ENCODE measurements at places on chromosomes 1 and 21.

GRCh38 chr1:82225421-82226185, 424.9 kb downstream of the ADGRL2 start:
- DNase-seq: peak; percentile 77

GRCh38 chr21:14321042-14321441, 61.9 kb downstream of the HSPA13 start:
- peak; percentile 70 for DNase-seq

DNA sequence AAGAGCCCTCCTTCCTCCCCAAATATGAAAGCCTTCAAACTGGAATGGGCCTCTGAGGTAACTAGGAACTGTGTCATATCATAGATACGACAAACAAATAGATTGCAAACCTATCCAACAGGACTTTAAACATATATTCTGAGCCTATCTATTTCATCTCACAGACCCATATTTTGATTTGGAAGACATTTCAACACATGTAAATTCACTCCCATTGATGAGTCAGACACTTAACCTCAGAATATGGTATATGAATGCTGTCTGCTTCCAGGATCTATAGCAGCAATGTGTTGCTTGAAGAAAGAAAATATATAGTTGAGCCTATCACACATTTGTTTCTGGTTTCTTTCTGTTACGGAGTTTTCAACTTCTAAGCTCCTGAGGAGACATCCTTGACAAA, 221.9 kb upstream of the SAMSN1 start:
- no peak for DNase-seq

GRCh38 chr1:245444945-245445344, 290.2 kb downstream of the KIF26B start:
- DNase-seq: no peak

GRCh38 chr1:242530761-242531160, 6.3 kb upstream of the PLD5 start:
- DNase-seq: peak; percentile 95

- peak; percentile 74 for DNase-seq
Measured at GRCh38 chr1:221035662-221036153, 156.5 kb downstream of the HLX start.

DNA sequence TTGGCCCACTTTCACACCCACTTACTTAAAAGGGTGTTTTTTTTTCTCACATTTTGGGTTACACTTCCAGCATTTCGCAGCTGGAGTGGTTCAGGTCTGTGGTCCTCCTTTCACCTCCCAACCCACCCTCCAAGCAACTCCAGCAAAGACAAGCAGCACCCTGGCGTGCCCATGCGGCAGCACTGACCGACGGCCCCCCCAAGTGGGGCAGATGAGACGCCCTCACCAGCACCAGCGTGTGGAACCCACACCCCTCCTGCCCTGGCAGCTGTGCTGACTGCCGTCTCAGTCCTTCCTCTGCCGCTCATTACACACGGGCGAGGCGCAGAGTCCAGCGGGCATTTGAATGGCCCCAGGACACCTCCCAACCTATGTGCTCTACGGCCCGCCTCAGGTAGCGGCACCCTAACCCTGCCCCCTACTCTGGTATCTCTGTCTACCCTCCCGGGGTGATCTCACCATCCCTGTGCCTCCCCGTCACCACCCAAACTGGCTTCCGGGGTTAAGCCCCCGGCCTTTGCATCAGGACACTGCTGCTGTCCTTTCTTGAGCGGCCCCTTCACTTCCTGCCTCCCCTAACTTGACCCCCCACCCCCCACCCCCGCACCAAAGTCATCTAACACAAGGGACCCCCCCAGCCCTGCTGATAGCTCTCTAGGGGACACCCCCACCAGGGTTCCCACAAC, 10.9 kb downstream of the LSS start:
- no peak for DNase-seq

- no peak for DNase-seq
Measured at GRCh38 chr1:84617349-84617748, 43.1 kb upstream of the CTBS start.

GRCh38 chr1:71817028-71817427, 465.3 kb downstream of the NEGR1 start:
- no peak for DNase-seq

GRCh38 chr21:17580319-17580718, 32.4 kb downstream of the BTG3 start:
- no peak for DNase-seq

DNA sequence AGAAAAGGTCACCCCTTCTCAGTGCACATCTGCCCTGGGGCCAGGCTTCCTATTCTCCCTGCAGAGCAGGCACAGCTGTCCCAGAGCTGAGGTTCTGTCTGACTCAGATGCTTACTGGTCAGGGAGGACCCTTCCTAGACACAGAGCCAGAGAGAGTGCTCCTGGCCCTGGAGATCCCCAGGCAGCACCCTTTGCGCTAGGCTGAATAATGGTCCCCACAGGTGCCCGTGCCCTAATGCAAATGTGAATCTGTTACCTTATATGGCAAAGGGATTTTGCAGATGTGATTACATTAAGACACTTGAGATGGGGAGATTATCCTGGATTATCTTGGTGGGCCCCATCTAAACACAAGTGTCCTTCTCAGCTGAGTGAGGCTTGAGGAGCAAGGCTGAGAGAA, 2.6 kb upstream of the TNNI1 start:
- no peak for DNase-seq

DNA sequence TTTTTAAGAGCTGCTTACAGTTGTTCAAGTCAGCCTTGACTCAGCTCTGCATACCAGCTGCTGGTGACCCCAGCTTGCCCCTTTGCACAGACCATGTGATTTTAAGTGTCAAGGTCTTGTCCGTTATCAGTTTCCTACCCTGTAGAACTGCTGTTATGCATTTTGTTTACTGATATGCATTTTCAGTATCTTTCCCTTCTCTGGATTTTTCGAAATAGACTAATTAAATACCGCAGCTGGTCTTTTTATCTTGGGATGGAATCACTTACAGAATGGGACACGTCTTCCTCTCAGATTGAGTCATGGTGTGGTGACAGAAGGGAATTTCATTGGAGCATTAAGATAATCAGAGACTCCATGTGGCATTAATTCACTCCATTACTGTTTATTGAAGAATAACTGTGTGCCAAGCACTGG, 145.6 kb downstream of the FMN2 start:
- DNase-seq: no peak

GRCh38 chr1:217539510-217539909, 91.4 kb downstream of the GPATCH2 start:
- DNase-seq: no peak

DNA sequence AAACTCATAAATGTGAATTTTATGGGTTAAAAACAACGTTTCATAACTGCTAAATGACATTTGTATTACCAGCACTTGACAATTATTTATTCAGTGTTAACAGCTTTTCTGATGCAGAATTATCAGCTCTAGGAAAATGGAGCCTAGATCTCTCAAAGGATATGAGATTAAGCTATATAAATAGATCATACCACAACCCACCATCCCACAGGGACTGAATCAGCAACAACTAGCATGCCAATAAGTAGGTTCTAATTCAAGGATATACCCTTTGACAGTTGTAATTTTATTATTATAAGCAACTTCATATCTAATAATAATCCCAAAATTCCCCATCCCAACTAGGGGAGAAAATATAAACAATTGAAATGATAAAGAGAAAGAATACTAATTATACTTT, 275.4 kb upstream of the RGS18 start:
- no peak for DNase-seq

DNA sequence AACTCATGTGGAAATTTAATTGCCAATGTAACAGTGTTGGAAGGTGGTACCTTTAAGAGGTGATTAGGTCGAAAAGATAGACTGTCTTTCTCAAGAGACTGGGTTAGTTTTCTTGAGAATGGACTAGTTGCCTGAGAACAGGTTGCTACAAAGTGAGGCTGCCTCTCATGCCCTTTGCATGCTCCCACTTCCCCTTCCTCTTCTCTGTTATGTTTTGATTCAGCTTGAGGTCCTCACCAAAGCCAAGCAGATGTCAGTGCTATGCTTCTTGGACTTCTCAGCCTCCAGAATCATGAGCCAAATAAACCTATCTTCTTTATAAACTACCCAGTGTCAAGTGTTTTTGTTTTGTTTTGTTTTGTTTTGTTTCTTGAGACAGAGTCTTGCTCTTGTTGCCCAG, 187.0 kb upstream of the RUNX1 start:
- DNase-seq: no peak

GRCh38 chr1:111346089-111346885, 55.6 kb downstream of the CHIA start:
- peak; percentile 66 for DNase-seq

DNA sequence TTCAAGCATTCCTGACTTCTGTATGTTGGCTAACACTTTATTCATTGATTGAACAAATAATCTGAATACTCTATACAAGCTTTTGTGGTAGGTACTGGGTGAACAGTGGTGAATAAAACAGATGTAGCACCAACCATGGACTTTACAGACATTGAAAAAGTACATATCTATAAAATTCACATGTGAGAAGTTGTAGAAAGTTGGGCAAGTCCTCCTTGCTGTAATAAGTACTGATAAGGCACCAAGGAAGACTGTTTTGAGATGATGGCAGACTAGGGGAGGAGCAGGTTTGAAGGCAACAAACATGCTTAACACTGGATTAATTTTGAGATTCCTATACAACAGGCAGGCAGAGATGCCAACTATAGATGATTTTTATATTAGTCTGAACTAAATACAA, 42.4 kb downstream of the RNF2 start:
- DNase-seq: no peak

- DNase-seq: no peak
Measured at GRCh38 chr1:36341626-36342320, 18.3 kb upstream of the EVA1B start.

GRCh38 chr1:200665861-200666260, 3.8 kb downstream of the DDX59 start:
- no peak for DNase-seq

DNA sequence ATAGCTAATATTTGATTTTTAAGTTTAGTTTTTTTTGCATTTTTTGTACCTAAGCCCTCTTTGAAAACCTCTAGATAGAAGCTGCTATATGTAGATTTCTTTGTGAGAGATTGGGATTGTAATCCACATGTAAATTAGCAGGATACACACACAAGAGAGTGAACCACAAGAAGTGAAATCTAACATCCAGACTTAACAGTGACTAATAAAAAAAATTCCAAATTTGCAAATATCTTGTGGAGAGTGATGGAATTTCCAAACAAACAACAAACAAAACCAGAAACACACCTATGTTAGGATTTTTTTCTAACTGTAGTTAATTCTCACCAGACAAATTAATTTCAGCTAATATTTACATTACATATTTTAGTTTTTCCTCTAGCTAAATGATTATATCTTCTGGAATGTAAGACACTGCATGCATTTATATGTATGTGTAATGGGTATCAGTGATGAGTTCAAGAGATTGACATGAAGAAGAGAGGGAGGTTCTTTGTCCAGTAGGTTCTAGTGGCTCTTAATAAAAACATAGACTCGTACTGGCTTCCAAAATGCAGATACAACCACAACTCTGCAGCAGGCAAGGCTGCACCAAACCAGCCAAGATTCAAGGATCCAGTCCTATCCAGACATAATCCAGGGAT, 12.8 kb downstream of the CLDN17 start:
- peak; percentile 66 for DNase-seq

DNA sequence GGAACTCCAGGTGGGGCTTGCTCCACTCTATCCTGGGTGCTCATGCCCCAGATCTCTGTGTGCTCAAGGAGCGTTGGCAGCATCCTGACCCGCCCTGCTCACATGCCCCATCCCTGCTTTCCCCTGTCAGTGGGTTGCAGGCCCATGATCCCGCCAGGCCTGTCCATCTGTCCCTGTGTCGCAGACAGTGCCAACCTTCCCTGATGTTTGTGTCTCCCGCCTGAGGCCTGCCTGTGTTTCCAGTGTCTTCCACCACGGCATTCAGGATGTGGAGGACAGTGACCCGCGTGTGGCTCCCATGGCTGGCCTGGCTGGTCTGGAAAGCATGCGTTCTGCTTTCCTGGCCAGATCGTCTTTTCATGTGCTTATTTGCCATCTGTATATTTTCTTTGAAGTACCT, 82.9 kb downstream of the PCBP3 start:
- DNase-seq: no peak

GRCh38 chr21:43864313-43864961, 586 bp upstream of the AGPAT3 start:
- DNase-seq: peak; percentile 50

- no peak for DNase-seq
Measured at GRCh38 chr21:14522736-14523135, 23.4 kb downstream of the SAMSN1 start.

DNA sequence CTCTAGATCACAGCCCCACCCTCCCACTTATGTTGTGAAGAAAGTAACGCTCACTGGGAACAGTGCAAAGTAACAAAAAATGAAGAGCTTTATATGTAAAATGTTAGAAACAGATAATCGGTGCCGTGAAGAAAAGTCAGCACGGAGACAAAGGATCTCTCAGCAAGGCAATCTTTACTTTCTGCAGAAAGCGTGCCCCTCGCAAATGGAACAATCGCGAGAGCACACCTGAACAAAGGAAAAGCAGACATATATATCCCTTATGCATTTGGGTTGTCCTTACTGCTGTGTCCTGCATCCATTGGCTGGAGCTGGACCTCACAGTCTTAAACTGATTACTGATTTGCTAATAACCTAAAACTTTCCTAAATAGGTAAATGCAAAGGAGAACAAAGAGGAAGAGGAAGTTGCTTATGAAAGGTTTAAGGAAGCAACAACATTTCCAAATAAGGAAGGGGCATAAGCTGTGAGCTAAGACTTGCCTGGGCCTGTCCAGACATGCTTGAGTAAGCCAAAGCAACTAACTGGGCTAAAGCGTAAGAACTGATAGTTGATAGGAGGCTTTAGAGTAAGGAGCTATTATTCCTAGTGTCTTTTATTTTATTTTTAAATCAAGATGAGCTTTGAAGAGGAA, 89.7 kb downstream of the GTF2B start:
- peak; percentile 61 for DNase-seq

All from mammary epithelial cell (primary cell).